ENCODE measurements at places on chromosomes 6 and 20.

DNA sequence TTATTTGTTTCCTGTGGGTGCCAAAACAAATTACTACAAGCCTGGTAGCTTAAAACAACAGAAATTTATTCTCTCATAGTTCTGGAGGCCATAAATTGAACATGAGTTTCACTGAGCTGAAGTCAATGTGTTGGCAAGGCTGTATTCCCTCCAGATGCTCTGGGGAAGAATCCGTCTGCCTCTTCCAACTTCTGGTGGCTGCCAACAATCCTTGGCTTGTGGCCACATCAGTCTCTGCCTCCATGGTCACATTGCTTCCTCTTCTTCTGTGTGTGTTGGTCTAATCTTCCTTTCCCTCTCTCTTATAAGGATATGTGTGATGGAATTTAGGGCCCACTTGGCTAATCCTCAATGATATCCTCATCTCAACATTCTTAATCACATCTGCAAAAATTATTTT lies 92.8 kb upstream of the EPB41L1 start:
- DNase-seq, result no peak

DNA sequence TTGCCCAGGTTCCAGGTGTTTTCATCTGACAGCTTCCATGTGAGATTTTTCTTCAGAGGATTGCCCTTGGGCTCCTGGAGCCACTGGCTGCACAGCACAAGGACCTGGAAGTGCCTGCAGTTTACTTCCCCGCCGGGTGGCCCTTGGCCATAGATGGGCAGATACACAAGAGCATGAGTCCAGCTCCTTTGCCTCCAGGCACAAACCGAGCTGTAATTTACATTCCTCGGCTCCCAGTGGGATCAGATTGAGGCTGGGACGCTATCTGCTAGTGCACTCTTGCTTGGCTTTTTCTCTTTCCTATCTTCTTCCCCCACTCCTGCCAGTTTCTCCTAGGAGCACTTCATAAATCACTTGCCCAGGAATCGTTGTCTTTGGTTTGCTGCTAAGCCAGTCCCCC lies 85.4 kb upstream of the RALY start:
- no peak for DNase-seq

GRCh38 chr6:138529478-138529877 lies 30.2 kb upstream of the NHSL1 start:
- DNase-seq, result no peak

DNA sequence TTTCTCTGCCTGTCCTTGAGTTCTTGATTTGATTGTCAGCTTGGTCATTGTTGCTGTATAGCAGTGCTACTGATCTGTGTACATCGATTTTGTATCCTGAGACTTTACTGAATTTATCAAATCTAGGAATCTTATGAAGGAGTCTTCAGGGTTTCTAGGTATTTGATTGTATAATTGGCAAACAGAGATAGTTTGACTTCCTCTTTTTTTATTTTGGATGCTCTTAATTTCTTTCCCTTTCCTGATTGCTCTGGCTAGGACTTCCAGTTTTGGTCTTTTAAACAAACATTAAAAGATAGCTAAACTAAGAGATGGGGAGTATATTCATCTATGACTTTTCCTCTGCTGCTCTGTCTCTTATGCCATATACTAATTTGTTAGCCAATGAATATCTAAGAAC lies 62.4 kb downstream of the NCOA7 start:
- DNase-seq, result no peak
